Activated CD4-positive, alpha-beta T cell treated with anti-CD3 and anti-CD28 coated beads, Interleukin-2, amount 50 U/mL, for 16 hours (primary cell): ENCODE measurements at places on chromosomes 12 and 14.

DNA sequence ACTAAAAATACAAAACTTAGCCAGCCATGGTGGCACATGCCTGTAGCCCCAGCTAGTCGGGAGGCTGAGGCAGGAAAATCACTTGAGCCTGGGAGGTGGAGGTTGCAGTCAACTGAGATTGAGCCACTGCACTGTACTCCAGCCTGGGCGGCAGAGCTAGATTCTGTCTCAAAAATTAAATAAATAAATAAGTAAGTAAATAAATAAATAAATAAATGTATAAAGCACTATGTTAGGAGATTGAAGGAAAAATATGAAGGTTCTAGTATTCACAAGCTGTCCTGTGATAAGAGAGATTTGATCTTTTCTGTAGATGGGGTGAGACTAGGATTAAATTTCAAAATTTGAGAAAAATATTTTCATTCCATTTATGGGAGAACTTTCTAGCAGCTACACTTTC is 5.7 kb downstream of the DNAJC22 start:
- DNase-seq = no peak

DNA sequence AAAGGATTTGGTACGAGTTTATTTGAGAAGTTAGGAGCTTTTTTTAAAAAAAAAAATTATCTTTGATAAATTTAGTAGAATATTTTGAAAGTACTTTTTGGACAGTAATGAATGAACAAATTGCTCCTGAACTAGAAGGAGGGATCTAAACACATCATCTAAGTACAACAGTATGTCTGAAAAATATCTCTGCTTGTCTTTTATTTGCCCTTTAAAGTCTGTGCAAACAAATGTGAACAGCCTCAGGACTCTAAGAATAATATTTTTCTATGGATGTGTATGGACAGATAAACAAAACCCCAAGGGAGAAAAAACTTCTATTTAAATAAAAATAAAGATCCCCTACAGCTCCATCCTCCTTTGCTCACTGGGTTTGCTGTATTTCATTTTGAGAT is 19.5 kb downstream of the FBXL14 start:
- no peak for DNase-seq

- DNase-seq = no peak
Measured at GRCh38 chr12:45034861-45035265, 16.0 kb downstream of the DBX2 start.

DNA sequence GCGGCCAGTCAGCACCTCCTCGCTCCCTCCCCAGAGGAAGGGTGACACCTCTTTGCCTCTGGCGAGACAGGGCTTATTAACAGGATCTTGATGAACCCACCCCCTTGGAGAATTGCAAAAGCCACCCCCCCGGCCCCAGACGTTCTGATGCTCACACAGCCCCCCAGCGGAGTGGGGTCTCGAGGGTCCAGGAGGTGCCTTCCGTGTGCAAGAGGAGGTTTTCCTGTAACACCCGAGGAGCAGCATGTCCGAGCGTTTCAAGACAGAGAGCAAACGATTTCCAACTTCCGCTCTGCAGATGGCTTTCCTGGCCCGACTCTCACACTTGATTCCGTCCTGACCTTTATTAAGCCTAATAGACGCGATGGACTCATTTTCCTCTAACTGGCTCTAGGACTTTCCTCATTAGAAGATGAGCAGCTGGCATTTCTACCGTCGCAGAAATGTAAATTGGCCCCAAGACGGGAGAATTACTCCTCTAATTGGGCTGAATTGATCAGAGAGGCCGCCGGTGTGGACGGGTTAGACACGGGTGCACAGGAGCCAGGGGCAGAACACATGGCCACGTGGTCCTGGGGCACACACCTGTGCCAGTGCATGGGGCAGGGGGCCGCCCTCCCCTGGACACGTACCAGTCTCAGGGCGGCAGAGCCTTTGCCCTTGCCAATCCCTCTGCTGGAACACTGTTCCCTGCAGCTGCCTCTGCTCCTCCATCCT is 84.4 kb downstream of the NOC4L start:
- no peak for DNase-seq

GRCh38 chr14:98474900-98475299 is 797.1 kb downstream of the BCL11B start:
- no peak for DNase-seq

GRCh38 chr14:31270196-31270772 is 62.7 kb upstream of the HECTD1 start:
- peak; percentile 33 for DNase-seq

- peak; percentile 12 for DNase-seq
Measured at GRCh38 chr12:7162691-7163114, 26.8 kb upstream of the PEX5 start.

GRCh38 chr12:57001448-57001906 is 4.9 kb downstream of the ZBTB39 start:
- peak; percentile 76 for DNase-seq

DNA sequence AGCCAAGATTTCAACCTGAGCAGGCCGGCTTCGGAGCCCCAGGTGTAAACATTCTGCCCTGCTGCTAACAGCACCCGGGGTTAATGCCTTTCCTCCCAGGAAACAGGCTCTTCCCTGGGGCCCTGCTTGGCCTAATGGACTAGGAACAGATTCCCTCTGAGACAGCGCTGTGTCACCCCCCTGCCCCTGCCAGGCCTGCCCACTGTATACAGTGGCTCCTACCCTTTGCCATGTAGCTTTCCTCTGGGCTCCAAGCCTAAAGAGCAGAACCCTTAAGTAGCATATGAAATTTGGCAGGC is 28.3 kb upstream of the BCDIN3D start:
- no peak for DNase-seq

DNA sequence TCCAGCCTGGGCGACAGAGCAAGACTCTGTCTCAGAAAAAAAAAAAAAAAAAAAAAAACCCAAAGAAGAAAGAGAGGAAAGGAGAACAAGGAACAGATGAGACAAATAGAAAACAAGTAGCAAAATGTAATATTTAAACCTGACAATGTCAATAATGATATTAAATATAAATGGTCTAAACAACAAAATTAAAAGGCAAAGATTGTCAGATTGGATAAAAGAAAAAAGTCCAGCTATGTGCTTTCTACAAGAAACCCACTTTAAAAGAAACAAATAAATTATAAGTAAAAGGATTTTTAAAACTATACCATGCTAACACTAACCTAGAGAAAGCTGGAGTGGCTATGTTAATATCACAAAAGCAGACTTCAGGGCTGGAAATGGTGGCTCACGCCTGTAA is 29.7 kb upstream of the APOF start:
- DNase-seq = no peak

- peak; percentile 16 for DNase-seq
Measured at GRCh38 chr12:30753233-30753632, 1.5 kb downstream of the CAPRIN2 start.

- no peak for DNase-seq
Measured at GRCh38 chr12:34404377-34405285, 382.3 kb downstream of the ALG10 start.

DNA sequence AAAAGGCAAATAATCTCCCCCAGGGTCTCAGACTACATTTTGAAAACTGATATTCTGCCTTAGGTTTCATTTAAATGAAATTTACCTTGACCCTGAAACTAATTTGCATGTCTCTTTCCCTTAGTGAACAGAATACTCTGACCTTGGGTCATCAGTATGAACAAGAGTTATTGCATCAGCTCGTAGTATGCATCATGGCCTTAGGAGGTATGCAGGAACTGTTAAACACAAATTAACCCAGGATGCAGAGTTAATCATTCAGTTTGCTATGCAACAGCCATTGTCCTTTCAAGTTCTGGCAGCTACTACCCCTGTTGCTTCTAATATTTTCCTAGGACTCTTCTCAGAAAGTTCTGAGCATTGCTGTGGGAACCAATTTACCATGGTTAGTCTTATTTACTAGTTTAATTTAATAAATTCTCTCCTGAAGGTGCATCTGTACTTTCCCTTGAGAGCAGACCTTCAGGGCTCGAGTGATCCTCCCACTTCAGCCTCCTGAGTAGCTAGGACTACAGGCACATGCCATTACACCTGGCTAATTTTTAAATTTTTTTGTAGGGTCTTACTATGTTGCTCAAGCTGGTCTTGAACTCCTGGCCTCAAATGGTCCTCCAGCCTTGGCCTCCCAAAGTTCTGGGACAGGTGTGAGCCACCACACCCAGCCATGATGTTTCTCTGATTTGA is 126.7 kb downstream of the TTC6 start:
- no peak for DNase-seq

DNA sequence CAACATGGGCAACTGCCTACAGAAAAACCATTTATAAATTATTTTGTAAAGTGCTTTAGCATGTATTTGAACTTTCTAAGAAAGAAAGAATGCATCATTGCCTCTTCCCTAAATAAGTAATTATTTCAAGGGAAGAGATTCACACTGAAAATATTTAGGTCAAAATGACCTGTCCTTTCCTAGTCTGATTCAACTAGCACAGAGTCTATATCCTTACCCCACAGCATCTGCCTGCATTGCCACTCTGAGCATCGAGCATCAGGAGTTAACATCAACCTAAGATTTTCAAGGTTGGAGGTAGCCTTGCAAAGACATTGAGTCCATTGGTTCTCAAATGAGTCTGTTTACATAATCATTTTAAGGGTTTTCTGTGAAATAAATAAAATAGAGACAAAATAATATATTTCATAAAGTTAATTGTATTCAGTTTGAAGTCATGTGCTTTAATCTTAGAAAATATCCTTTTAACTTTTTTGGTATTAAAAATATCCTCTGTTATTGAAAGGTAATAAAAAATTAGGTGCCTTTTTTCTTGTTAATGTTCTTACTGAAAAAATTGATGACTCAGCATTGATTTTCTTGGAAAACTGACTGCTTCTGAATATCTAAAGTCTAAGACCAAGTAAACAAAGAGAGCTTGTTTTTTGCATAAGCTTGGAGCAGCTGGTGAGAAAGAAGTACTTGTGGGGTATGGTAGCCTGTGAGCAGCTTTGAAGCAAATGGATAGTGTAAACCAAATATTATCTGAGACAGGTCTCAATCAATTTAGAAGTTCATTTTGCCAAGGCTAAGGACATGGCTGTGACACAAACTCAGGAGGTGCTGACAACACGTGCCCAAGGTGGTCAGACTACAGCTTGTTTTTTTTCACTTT is 269.0 kb upstream of the CLEC14A start:
- no peak for DNase-seq

GRCh38 chr14:36604757-36605505 is 22.5 kb upstream of the NKX2-8 start:
- DNase-seq = peak; percentile 65

GRCh38 chr12:79886917-79887519 is 47.9 kb downstream of the PPP1R12A start:
- DNase-seq = peak; percentile 51

DNA sequence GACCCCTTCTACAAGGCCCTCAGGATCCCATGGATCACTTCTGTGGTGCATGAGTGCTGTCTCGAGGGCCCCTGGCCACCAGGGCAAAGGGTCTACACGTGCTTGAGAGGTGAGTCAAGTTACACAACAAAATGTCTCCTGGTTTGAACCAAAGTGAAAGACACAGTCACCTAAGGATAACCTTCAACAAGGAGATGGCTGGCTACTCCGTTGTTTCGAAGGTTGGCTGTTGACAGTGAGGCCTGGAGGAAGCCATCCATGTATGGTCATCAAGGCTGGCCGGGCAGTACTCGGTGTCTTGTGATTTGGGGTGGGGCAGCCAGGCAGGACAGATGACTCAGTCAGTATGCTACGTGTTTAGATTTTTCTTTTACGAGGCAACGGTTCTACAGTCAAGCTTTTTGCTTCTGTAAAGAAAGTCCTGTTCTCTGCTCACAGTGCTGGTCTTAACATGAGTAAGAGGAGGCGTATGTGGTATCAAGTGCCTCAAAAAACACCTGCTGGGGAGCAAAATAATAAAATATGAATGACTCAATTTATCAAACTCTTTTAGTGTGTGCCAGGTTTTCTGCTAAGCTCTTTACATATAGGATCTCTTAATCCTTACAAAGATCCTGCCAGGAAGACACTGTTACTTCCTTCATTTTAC is 18.0 kb upstream of the NT5DC3 start:
- DNase-seq = no peak

DNA sequence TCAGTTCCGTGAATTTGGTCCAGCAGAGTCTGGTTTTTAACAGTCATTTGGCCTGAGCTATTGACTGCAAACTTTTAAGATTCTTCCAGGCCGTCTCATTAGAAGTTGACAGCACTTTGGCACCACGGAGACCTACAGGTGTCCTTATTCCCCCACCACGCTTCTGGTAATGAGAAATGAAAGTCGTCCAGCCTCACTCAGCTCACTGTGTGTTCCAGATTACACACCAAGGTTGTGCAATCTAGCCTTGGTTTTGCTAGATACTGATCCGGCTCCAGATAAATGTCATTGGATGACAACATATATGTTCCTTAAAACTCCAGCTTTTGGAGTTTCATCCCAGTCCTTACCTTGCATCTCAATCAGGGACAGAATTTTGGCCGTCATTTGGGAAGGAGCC is 210.4 kb downstream of the CHST11 start:
- DNase-seq = no peak

DNA sequence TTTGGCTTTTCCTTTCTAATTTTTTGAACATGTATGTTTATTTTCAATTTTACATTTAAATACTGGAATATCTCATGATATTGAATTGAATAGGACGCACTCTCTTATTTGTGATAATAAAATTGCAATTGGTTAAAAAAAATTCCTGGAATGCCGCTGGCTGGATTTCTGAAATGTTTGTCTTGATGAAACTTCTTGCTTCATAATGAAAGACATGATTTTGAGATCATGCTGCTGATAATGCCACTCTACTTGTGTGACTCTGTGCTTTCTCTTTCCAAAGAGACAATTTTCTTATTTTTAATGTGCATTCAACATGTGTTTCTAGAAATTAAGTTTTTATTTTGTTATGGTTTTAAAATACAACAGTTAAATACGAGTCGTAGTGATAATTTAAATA is 465.7 kb upstream of the FAR2 start:
- no peak for DNase-seq

- peak; percentile 65 for DNase-seq
Measured at GRCh38 chr12:55736780-55737580, 5.9 kb upstream of the GDF11 start.

GRCh38 chr12:76124456-76124855 is 40.0 kb upstream of the NAP1L1 start:
- no peak for DNase-seq

DNA sequence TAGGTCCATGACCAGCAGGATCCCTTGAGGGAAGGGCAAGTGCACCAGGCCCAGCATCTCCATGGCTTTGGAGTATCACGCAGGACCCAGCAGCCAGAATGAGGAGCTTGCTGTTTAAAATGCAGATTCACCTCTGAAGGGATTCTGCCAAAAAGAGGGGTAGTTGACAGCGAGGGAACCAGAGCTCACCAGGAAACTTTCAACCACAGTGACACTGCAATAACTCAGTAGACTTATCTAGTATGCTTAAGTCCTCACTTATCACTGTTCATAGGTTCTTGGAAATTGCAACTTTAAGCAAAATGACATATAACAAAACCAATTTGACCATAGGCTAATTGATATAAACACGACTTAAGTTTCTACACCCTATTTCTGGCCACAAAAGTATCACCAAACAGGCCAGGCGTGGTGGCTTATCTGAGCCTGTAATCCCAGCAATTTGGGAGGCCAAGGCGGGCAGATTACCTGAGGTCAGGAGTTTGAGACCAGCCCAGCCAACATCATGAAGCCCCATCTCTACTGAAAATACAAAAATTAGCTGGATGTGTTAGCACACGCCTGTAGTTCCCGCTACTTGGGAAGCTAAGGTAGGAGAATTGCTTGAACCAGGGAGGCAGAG is 21.4 kb upstream of the CKAP4 start:
- no peak for DNase-seq

GRCh38 chr12:131861261-131862083 is 33.0 kb upstream of the ULK1 start:
- DNase-seq = no peak
